ENCODE measurements at places on chromosomes 2 and 18.

DNA sequence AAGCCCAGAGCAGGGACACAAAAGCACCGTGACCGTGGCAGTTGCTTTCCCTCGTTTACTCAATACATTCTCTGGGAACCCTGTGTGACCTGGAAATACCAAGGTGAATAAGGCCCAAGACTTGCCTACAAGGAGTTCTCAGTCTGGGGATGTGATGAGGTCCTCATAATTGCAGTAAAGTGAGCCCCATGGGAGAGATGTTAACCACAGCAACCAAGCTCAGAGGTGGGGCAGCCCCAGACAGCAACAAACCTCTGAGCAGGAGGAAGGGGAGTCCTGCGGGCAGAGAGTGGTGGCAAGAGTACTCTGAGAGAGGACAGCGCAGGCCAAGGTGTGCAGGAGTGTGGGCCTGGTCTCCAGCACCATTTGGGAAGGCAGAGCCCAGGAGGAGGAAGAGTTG, 91.6 kb downstream of the TTC32 start:
- no peak for DNase-seq

DNA sequence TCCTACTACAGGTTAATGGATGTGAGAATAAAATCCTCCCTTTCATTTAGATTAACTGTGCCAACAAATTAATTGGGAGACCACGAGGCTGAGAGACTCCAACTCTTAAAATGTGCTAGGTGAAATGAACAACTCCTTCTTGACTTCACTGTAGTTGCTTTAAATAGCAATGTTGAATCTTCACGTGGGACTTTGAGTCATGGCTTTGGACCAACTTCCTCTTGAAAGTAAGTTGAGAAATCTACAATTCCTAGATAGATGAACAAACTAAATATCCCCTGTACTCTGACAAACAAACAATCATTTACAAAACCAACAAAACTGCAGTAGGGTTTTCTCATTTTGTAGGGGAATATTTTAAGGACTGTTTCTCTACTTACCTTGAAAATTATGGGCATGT, 291.9 kb upstream of the SPRED2 start:
- DNase-seq = no peak

DNA sequence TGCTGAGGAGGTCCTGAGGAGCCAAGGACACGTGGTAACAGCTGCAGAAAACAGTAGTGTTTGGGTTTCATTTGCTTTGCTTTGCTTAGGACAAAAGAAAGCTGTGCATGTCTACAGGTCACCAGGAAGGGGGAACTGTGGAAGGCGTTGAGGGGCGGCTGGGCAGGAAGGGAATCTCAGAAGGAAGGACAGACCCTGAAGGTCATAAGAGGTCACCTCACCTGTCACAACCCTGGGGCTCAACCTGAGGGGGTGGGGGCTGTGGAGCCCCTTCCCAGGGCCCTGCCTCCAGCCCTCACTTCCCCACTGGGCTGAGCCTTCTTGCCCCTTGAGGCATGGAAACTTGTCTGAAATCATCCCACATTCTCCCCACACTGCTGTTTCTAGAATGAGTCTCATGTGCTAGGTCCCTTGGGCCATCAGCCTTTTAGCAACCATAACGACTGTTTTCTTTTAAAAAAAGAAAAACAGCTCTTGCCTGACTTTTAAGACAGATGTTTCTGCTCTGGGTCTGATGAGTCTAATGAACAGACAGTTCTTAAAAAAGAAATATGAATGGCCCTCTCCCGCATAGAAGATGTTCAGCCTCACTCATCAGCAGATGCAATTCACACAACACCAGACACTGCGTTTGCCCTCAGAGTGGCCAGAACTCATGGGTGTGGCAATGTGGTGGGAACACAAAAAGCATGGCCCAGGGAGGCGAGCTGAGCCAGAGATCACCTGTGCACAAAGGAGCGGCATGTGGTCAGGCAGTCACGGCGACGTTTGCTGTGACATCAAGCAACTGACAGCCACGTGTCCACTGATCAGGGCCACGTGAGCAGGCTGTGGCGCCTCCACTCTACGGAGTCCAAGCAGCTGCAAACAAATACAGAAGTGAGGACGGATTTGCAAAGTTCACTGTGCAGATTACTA, 84.0 kb downstream of the SEPTIN10 start:
- no peak for DNase-seq

GRCh38 chr2:219455581-219455980, 20.9 kb downstream of the SPEG start:
- no peak for DNase-seq

GRCh38 chr2:26639685-26640243, 1.4 kb downstream of the CIB4 start:
- no peak for DNase-seq

DNA sequence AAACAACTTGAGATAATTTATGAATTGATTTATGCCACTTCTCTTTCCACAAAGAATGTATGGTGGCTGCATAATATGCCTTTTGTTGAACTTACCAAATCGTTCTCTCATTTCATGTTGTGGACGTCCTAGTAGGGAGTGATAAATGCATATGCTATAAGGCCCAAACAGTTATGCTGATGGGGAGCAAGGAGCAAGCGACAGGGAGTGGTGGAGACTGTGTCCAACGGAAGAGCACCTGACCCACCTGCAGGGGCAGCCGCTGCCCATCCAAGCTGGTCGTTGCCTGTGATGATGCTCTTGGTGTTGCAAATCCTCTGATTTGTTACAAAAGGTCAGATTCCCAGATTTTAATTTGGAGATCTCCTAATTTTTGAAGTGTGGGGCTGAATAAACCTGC, 31.0 kb upstream of the MGAT4A start:
- DNase-seq = no peak

GRCh38 chr2:11104794-11105660, 50.2 kb upstream of the SLC66A3 start:
- DNase-seq = no peak

DNA sequence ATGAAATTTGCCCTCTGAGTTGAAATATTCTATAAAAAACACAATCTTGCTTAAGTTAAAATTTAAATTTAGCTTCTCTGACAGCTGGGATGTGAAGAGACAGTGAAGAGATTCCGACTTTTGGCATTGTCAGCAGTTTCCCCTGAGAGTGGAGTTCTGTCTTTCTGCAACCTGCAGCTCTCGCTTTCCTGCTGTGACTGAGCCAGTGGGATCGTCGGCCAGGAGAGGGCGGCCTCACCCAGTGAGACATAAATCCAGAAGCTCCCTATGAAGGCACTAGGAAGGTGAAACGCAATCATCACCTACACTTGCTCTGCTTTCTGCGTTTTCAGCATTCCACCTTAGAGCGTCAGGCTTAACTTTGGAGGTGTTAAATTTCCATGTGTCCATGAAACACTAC, 75.4 kb upstream of the HNMT start:
- peak; percentile 6 for DNase-seq

- no peak for DNase-seq
Measured at GRCh38 chr2:23926290-23926749, 603 bp downstream of the ATAD2B start.

DNA sequence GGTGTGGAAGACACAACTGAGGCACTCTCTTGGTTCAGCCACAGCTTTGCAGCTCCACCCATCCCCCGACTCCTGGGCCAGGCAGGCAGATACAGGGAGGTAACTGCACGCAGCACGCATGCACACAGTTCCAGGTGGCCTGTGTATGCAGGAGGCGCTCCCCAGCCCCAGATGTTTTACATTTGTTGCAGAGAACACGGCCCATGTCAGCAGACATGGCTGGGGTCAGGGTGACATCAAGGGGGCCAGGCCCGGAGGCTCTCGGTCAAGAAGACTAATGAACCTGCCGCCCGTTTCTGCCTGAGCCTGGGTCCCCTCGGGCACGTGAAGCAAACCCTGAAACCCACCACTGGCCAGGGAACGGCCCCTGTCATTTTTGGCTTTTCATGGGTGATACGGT, 57.3 kb downstream of the TWIST2 start:
- no peak for DNase-seq

DNA sequence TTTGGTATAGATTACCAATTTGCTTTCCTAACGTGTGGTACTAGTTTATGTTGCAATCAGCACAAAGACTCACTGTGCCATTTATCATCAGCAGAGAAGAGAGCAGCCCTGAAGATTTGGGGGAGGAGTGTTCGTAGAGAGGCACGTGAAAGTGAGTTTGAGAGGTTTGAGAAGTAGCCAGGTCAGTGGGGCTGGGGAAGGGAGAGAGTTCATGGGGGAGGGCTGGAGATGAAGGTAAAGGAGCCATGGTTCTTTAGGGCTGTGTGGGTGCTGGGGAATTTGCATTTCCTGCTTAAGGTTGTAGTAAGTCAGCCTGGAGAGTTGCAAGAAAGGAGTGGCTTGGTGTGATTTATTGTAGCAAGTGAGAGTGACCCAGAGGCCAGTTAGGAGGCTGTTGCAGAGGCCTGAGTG, 172.1 kb downstream of the NEDD4L start:
- DNase-seq = no peak

DNA sequence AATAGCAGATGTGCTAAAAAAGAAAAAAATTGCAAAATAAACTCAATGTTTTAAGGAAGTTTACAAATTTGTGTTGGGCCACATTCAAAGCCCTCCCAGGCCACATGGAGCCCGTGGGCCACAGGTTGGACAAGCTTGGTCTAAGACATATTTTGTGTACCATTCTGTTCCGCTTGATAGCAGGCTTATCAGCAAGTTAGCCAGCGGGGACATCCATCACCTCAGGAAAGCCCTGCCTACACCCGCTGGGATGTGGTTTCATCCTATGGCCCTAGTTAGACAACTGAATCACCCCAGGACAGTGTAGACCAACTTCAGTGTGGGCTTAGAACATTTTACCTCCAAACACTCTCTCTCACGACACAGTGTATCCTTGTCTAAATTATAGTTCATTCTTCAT, 32.6 kb downstream of the CD8B2 start:
- DNase-seq = no peak

- DNase-seq = no peak
Measured at GRCh38 chr2:163135256-163135655, 296.7 kb upstream of the KCNH7 start.

GRCh38 chr18:63676526-63677323, 15.0 kb upstream of the SERPINB3 start:
- peak; percentile 31 for DNase-seq

GRCh38 chr2:71571945-71572344, 118.6 kb downstream of the DYSF start:
- DNase-seq = no peak

DNA sequence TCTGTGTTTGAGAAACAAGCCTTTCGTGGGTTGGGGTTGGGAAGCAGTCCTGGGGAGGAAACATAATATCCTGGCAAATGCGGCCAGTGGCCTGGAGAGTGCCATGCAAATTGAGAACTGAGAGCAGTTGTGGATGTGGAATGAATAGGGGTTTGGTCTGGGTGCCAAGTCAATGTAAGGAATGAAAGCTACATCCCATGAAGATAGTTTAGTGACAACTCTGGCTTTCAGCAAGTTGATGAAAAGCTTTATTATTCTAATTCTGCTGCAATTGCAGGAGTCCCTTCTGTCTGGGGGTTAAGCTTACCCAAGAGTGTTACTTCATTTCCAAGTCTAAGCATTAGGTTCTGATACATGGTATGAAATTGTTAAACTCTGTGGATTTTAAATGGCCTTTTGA, 771.6 kb downstream of the DPP10 start:
- no peak for DNase-seq

DNA sequence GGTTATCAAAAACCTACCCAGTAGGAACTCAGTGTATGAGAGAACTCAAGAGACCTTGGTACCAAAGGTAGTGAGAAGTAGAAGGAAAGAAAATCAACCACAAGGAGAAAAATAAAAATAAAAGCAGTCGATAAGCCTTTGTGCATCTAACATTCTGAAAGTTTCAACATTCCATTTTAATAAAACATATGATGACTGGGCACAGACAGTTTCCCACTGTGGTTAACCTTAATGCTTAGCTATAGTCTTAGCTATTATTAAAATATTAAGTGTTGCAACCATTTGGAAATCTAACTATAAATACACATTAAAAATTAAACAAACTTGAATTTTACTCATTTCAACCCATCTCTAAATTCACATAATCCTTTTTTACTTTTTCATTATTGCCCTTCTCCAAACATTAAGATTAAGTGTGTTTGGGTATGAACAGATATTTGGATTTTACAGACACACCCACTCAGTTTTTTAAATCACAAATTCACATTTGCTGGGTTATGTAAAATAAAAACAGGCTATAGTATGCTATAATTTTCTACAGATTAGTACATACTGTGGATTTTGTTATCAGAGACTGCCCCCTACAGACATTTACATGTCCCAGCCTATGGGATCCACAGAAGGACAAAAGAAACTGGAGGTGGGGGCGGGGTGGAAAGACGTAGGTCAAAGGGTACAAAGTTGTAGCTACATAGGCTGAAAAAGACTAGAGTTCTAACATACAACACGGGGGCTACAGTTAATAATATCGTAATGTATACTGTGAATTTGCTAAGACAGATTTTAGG, 32.8 kb downstream of the SRBD1 start:
- no peak for DNase-seq

- no peak for DNase-seq
Measured at GRCh38 chr2:160277151-160277550, 77.1 kb upstream of the ITGB6 start.

- no peak for DNase-seq
Measured at GRCh38 chr2:30758191-30758651, 49.0 kb downstream of the CAPN13 start.

GRCh38 chr2:150889141-150889540, 372.5 kb downstream of the RBM43 start:
- DNase-seq = no peak

DNA sequence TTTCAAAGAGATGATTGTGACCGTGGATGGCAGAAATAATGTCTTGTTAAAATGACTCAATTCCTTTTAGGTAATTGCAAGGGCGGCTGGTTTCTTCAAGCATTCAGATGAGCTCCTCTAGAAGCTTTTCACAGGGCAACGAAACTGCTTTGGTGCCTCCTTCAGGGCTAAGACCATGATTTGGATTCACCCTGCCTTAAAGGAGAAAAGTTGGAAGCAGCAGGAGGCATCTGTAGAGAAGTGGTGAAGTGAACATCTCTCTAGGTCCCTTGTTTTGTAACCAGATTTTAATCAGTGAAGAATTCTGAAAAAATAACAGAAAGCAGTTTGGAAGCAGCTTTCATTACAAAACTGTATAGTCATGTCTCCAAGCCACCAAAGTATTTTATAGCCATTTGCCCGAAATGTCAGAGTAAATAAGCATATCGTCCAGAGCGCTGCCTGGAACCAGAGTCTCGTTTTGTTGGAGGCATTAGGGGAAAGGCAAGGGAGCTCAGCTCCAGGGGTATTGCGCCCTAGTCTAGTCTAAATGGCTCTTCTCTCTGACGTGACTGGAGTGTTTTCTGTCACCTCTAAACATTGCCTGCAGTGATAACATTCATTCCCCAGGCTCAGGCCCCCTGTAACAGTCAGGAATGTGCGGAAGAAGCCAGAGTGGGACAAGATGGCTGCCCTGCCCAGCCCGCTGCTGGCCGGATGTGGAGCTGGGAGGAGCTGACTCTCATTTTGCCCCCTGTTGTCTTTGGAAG, 57.8 kb upstream of the ITGB6 start:
- DNase-seq = no peak

GRCh38 chr18:45237343-45238098, 377.8 kb upstream of the SLC14A2 start:
- DNase-seq = no peak

GRCh38 chr18:12035481-12035880, 54.2 kb downstream of the IMPA2 start:
- no peak for DNase-seq

- DNase-seq = no peak
Measured at GRCh38 chr2:185979546-185980071, 241.0 kb downstream of the FSIP2 start.

Measured in COR-L47 (cell line).